ENCODE measurements at places on chromosomes 1 and 21.
A peak's percentile ranks its signal among the peaks of the same experiment; 100 is the strongest.

- DNase-seq = peak; percentile 77
These were observed 51.4 kb downstream of the KIF21B start for GRCh38 chr1:200971955-200972711.

GRCh38 chr1:43587594-43587993 is 56.9 kb downstream of the PTPRF start:
- DNase-seq = no peak

DNA sequence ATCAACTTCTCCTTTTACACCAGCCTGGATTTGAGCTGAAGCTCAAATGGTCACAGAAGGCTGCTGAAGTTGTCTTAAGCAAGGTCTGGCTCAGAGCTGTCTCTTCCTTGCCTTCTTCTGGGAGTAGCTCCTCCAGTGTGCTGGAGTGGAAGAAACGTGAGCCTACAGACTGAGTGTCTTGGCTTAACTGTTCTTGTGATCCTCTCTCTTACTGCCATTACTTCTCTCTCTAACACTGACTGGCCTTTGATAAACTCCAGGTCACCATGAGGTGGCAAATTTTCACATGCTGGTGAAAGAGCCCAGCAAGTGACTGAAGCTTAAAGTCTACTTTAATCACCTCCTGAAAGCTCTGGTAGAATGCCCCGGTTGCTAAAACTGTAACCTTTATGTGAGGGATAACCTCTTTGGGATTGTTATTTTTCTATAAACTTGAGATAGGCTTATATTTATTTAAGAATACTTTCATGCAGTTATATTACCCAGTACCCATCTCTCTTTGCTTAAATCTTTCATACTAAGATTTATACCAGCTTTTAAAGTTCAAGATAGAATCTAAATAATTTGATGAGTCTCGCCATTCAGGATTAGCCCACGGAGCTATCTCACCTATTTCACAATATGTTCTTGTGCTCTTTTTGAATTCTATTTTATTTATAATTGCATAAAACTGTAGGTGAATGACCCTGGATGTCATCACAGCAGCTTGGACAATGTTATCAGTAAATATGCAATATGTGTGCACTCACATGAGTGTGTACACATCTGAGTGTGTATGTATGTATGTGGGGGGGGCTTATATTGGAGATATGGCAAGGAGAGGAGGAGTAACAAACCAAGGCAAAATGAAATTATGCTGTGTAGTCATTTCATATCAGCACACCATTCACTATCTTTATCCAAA is 924.0 kb downstream of the LTN1 start:
- no peak for DNase-seq

- no peak for DNase-seq
These were observed 17.0 kb downstream of the AGT start for GRCh38 chr1:230696722-230697437.

DNA sequence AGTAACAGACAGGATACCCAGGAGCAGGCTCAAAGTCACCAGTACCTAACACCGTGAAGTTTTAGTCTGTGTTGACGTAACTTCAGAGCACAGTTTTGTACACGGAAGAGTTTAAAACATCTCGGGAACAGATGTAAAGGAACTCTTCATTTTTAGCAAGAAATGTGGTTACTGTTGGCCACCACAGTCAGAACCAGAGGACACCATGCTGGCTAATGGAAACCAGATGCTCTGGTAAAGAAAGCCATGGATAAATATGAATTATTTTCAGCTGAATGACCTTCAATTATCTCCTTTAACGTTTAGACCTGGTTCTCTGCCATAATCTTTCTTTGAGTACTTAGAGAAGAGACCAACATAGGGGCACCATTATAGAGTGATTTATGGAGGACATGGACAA is 115.9 kb downstream of the NTMT2 start:
- DNase-seq = no peak

- peak; percentile 27 for DNase-seq
These were observed 3.3 kb upstream of the C1orf174 start for GRCh38 chr1:3903141-3904005.

- no peak for DNase-seq
These were observed 181.0 kb downstream of the DISC1 start for GRCh38 chr1:231807541-231807940.

GRCh38 chr1:211653293-211653692 is 22.1 kb downstream of the NEK2 start:
- DNase-seq = no peak

- DNase-seq = no peak
These were observed 16.1 kb upstream of the PCP4 start for GRCh38 chr21:39851002-39851618.

DNA sequence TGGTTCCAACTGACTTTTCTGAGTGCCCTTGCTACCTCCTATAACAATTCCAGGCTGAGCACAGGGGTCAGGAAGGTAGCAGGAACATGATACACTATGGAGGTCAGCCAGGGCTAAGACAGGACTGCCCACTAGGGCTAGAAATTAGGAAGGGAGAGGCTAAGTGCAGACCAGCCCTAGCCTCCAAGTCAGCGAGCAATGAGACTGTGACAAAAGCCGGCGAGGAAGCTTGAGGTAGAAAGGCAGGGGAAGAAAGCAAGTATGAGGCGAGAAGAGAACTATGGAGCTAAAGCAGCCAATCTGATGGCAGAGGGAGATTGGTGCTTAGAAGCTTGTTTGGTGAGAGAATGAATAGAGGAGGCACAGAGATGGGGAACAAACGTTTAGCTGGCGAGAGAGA is 4.7 kb downstream of the UROD start:
- no peak for DNase-seq

- DNase-seq = peak; percentile 53
These were observed 25.7 kb downstream of the STK40 start for GRCh38 chr1:36359911-36360550.

DNA sequence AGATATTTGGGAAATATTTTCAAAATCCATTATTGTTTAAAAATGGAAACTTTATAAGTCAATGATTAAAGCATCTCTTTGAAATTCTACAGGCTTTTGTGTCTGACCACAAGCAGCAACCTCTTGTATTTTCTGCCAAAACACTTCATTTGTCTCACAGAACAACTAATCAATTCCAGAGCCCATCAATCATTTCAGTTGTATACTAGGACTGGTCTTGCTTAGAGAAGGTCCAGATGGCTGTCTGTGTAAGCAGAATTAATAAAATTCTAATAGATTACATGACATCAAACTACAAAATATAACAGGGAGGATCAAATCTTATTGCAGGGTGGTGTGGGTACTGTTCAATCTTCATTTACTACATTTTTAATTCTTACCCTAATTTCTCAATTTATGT is 76.4 kb downstream of the ACBD6 start:
- DNase-seq = no peak

GRCh38 chr1:10975567-10976326 is 36.7 kb upstream of the TARDBP start:
- no peak for DNase-seq

GRCh38 chr1:51583532-51583931 is 33.4 kb upstream of the OSBPL9 start:
- DNase-seq = no peak

DNA sequence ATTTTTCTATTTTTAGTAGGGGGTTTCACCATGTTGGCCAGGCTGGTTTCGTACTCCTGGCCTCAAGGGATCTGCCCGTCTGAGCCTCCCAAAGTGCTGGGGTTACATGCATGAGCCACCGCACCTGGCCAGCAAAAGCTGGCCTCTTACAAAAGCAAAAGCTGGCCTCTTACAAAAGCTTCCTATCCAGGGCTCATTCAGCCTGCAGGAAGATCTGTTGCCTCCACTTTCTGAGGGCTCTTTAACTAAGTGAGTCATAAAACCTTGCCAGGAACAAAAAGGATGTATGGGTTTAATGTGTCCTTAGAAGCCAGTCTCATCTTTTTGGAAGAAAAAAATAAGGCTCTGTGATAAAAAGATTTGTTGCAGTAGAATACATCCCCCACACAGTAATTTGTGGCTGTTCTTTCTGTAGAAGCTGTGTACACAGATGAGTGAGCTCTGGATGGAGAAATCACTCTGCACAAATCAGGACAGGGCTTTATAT is 15.0 kb downstream of the HTR1D start:
- DNase-seq = no peak

DNA sequence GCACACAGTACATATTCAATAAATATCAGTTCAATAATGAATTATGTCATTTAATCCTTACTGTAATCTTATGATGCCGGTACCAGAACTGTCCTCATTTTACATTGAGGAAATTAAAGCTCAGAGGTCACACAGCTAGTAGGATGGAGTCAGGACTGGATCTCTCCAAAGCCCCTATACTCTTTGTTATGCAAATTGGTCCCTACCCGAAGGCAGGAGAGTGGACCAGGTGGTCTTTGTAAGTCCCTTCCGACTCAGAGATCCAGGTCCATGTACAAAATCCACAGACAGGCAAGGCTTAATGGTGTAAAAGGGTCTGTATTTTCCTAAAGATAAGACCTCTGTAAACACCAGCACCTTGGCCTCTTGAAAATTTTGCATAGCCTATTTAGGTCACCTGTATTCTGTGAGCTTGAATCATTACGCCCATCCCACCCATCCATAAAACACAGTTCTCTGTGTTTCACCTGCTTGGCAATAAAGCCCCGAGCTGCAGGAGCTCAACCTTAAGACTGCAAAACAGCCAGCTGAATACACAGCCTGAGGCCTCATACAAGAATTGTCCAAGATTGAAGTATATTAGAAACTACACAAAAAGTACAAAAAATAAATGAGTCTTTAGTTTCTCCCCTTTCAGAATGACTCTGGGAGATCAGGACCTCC is 41.7 kb downstream of the PLXNA2 start:
- DNase-seq = no peak

DNA sequence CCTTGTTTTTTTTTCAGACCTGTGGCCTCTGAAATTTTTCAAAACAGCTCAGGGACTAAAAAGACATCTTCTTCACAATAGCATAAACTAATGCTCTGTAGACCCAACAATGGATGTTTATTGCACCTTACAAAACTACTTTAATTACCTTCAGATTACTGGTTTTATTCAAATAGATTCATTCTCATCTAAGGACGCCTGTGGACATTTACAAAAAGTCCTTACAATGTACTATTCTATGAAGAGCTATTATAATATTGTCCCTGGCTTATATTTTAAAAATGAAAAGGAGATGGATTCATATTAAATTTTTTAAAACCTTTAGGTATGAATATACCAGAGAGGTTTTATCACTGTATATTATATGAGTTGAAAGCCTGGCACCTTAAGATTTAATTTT is 238.4 kb upstream of the NR5A2 start:
- DNase-seq = no peak

DNA sequence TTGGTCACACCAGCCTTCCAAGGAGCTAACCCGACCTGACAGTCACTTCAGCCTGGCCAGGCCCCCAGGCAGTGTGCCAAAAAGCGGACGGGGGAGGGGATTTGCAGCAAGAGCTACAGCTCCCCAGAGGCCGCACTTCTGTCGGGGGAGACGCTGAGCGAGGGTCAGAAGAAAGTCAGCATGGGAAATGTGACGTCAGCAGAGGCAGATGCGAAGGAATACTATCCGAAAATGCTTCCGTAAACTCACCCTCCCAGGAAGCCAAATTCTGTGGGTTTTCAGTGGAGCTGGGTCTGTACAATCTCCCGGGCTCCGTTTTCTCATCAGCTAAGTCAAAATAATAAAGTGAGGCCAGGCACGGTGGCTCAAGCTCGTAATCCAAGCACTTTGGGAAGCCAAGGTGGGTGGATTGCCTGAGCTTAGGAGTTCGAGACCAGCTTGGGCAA is 28.5 kb upstream of the ECE1 start:
- no peak for DNase-seq

- DNase-seq = no peak
These were observed 82.9 kb downstream of the HLX start for GRCh38 chr1:220962031-220962751.

DNA sequence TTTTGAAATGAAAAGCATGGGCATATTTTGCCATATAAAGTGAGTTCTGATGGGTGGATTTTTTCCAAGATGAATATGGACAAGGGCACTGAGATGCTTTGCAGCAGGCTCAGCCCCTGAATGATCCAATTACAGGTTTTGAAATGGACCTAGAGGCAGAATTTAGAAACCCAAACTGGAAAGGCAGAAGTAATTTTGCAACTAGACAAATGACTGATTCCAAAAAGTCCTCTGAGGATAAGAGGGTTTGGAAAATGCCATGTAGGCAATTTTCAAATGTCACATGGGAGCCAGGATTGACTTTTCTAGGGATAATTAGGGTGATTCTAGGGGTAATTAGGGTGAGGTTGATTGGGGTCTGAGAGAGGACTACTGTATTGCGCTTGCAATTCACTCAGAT is 148.9 kb upstream of the ZNF648 start:
- DNase-seq = no peak

GRCh38 chr1:247468481-247469140 is 10.7 kb upstream of the OR2B11 start:
- DNase-seq = no peak

- no peak for DNase-seq
These were observed 238.1 kb downstream of the HMCN1 start for GRCh38 chr1:185972096-185972850.

- DNase-seq = no peak
These were observed 633 bp upstream of the BSND start for GRCh38 chr1:54998100-54998499.

- DNase-seq = no peak
These were observed 163.4 kb upstream of the DPYD start for GRCh38 chr1:98084188-98084587.

- DNase-seq = no peak
These were observed 164.3 kb downstream of the MIS18A start for GRCh38 chr21:32114419-32115035.

- DNase-seq = peak; percentile 56
These were observed 68.7 kb upstream of the LRIF1 start for GRCh38 chr1:111032295-111032897.

- no peak for DNase-seq
These were observed 193.5 kb downstream of the CYYR1 start for GRCh38 chr21:26379561-26379960.
